ENCODE measurements at places on chromosomes 1 and 21.

GRCh38 chr1:41243079-41243385 is 926 bp upstream of the SCMH1 start:
- no peak for DNase-seq

GRCh38 chr1:203026031-203026665 is at the start of gene PPFIA4:
Gene PPFIA4, plus strand, starts transcription at chr1:203026491. Its CDS starts 12,518 bp downstream, at chr1:203039009.
- peak; percentile 39 for DNase-seq

GRCh38 chr1:6105763-6106162 is 60.1 kb downstream of the KCNAB2 start:
- DNase-seq: no peak

GRCh38 chr1:154725865-154726264 is 117.9 kb upstream of the ADAR start:
- no peak for DNase-seq
